Hepatocyte (in vitro differentiated cells): ENCODE measurements at places on chromosomes 13 and 19. TPM values are rescaled to one million over a fixed set of nuclear protein-coding genes. Genes with fewer than 3 reads are reported as not detected.

PRODH2 gene
- 5.1 and 6.8 TPM in 2 replicates for total RNA-seq

POLRMT gene
- 38.7 and 41.9 TPM in 2 replicates for total RNA-seq

PSG11 gene
- total RNA-seq = not detected in 2 replicates

FSD1 gene
- total RNA-seq = 1.2 and 6.3 TPM in 2 replicates

PGLYRP2 gene
- 0.16 TPM in 1 of 2 replicates, not detected in the other for total RNA-seq

IGFL2 gene
- 12.9 and 15.2 TPM in 2 replicates for total RNA-seq

SACS gene
- 28.8 and 29.9 TPM in 2 replicates for total RNA-seq

- H3K27ac ChIP-seq = no peak overlapping the region
- no peak for DNase-seq
- no peaks in the 10 kb centered on the region for H3K36me3 ChIP-seq
- peaks cover 21% of the 10 kb centered on the region for H3K27me3 ChIP-seq
- peaks cover 5% of the 10 kb centered on the region for H3K4me1 ChIP-seq
These were observed 9.8 kb downstream of the JAK3 start for GRCh38 chr19:17837972-17838371.

- H3K36me3 ChIP-seq = no peaks in the 10 kb centered on the region
- no peaks in the 10 kb centered on the region for H3K4me1 ChIP-seq
- peak; percentile 86 for DNase-seq
- H3K4me3 ChIP-seq = peak overlapping the region; percentile 38
- peak overlapping the region; percentile 78 for H3K27ac ChIP-seq
These were observed 13.0 kb downstream of the TMEM160 start for GRCh38 chr19:47035127-47036096.

DNA sequence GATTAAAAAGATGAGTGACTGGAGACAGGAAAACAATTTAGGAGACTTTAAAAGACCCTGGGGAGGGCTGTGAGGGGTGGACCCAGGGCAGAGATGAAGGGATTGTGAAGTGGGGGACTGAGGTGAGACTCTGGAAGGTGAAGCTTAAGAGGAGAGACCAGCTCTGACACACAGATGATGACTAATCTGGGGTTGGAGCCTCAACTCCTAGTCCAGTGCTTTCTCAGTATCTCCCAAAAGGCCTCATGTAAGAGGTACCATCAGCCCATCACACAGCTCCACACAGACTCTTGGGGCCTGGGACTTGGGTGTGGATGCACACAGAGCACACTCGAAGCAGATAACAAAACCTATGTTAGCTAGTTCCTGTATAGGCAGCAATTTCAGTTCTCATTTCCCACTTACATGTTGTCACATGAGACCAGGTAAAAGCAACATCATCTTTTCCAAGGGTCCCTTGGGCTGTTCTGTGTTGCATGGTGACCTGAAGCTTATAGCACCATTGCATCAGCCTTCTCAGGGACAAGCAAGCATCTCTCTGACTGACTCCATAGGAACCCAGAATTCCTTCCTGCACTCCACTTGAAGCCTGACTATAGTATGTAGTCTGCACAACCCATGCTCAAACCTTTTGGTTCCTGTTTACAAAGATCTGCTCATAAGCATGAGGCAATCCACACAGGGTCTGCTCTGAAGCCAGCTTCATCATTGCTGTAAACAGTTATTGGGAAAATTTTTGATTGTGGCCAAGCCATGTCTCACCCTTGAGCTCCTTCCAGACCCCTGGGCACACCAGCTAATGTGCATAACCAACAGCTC is 88.6 kb upstream of the MYCBP2 start:
- no peak for DNase-seq
- no peaks in the 10 kb centered on the region for H3K36me3 ChIP-seq
- H3K4me3 ChIP-seq = no peak overlapping the region
- no peaks in the 10 kb centered on the region for H3K27me3 ChIP-seq
- no peaks in the 10 kb centered on the region for H3K4me1 ChIP-seq

DNA sequence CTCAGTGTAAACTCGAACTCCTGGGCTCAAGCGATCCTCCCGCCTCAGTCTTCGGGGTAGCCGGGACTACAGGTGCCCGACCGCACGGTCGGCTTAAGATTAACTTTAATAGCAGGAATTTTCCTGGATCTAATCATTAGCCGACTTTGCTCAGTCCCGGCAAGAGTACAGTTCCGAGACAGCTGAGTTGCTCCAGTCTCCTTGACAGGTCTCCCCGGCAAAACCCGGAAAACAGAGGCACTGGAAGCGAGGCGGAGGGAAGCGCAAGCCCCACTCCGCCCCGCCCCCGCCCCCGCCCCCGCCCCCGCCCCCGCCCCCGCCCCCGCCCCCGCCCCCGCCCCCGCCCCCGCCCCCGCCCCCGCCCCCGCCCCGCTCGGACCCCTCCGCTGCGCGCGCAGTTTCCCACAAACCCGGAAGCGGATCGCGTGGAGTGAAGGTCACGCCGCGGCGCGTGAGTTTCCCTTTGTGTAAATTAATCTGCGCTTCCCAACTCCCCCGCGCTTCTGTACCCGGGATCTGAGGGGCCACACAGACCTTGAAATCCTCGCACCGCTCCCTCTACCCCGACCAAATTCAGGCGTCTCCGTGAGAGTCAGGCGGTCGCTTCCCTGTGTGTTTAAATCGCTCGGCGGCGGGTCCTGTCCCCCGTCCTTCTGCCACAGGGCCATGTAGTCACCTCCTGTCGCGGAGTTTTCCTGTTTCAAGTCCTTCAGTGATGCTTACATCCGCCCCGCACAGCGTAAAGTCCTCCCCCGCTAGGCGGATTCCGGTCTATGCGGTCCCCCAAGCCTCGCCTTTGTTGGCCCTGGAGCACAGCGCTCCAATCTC is at the start of gene ZNF480:
Gene ZNF480, plus strand, starts transcription at position 397 of the 828 bp plus-strand sequence. CDS start 3,244 bp downstream, outside the sequence.
- no peaks in the 10 kb centered on the region for H3K27me3 ChIP-seq
- H3K36me3 ChIP-seq = peaks cover 11% of the 10 kb centered on the region
- H3K4me1 ChIP-seq = peaks cover 13% of the 10 kb centered on the region
- DNase-seq = peak; percentile 91
- peak within 1 kb of the TSS; percentile 100 for H3K4me3 ChIP-seq
- peak within 1 kb of the TSS; percentile 100 for H3K27ac ChIP-seq

DNA sequence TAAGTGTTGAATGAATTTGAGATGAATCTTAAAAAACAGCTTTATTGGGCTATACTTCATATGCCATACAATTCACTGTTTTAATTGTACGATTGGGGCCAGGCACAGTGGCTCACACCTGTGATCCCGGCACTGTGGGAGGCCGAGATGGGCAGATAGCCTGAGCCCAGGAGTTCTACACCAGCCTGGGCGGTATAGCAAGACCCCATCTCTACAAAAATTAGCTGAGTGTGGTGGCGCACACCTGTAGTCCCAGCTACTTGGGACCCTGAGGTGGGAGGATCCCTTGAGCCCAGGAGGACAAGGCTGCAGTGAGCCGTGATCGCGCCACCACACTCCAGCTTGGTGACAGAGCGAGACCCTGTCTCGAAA is 10.3 kb downstream of the ARID3A start:
- no peaks in the 10 kb centered on the region for H3K36me3 ChIP-seq
- H3K27ac ChIP-seq = no peak overlapping the region
- no peak overlapping the region for H3K4me3 ChIP-seq
- H3K4me1 ChIP-seq = peaks cover 60% of the 10 kb centered on the region
- H3K27me3 ChIP-seq = no peaks in the 10 kb centered on the region

DNA sequence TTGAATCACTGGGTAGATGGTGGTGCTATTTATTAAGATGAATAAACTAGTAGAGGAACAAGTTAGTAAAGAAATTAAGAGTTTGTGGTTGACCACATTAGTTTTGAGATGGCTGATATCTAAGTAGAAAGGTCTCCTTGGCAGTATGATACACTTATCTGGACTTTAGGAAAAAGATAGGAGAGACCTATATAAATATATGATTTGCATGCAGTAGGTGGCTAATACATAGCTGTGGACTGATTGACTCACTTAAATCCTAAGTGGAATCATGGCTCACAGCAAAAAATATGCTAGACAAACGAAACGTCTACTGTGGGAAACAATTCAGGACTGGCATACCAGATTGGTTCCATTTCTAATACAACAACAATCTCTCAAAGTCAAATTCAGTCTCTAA is 92.0 kb downstream of the CAB39L start:
- no peaks in the 10 kb centered on the region for H3K36me3 ChIP-seq
- no peaks in the 10 kb centered on the region for H3K4me1 ChIP-seq
- DNase-seq = no peak
- H3K27me3 ChIP-seq = no peaks in the 10 kb centered on the region
- no peak overlapping the region for H3K27ac ChIP-seq
- no peak overlapping the region for H3K4me3 ChIP-seq

DNA sequence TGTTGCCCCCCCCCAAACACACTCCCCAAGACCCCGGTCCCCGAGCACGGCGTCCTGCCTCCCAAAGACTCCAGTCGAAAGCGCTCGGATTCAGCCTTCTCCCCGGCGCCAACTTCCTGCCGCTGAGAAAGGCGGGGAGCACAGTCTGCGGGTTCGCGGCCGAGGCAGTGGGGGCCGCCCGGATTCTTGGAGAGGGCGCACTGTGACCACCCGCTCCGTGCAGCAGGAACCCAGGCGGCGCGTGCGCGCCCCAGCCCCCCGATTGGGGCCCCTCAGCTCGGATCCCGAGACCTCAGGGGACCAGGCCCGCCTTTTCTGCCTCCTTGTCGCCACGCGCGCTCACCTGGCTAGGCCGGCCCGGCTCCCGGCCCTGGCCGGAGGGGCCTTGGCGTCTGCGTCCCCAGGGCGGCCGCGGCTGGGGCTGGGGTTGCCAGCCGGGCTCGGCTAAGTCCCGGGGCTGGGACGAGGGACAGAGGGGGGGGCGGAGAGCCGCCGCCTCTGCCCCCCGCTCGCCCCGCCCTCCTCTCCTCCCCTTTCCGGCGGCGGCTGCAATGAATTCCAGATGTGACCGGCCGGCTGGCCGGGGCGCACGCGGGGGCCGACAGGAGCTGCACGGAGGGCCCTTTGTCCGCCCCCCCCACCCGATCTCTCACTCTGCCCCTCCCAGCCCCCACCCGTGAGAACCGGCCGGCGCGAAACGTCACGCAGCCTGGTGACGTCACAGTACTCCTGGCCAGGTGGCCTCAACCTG is at the start of gene S1PR2:
Gene S1PR2, minus strand, starts transcription at position 471 of the 751 bp plus-strand sequence. CDS start 6,426 bp downstream, outside the sequence.
- peak; percentile 94 for DNase-seq
- H3K4me3 ChIP-seq = peak within 1 kb of the TSS; percentile 92
- no peaks in the 10 kb centered on the region for H3K27me3 ChIP-seq
- peaks cover 10% of the 10 kb centered on the region for H3K4me1 ChIP-seq
- no peaks in the 10 kb centered on the region for H3K36me3 ChIP-seq

DNA sequence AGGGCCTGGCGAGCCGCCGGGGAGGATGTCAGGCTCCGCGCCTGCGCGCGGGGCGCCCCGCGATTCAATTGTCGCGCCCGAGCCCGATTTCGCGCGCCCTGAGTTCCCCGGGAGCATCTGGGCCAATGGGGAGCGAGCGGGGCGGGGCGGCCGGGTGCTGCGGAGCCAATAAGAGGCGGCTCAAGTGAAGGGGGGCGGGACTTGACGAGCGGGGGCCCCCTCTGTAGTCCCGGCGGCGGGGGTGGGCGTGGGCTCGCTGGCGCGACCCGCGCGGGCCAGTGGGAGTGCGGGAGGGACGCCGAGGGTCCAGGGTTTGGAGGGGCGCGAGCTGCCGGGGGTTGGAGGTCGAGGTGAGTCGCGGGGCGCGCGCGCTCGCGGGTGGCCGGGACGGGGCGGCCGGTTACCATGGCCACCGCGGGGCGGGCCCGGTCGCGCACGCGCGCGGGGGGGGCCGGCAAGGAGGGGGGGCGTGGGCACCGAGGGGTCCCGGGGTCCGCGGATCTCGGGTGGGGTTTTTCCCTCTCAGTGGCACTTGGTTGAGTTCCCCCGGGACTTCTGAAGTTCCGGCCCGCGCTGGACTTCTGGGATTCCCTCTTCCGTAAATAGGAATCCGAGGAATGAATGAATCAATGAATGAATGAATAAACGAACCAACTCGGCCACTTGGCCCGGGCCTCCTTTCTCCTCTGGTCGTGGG is 744 bp downstream of the UHRF1 start:
- no peak overlapping the region for H3K27ac ChIP-seq
- no peaks in the 10 kb centered on the region for H3K36me3 ChIP-seq
- peak overlapping the region; percentile 76 for H3K4me3 ChIP-seq
- peaks cover 18% of the 10 kb centered on the region for H3K4me1 ChIP-seq

DNA sequence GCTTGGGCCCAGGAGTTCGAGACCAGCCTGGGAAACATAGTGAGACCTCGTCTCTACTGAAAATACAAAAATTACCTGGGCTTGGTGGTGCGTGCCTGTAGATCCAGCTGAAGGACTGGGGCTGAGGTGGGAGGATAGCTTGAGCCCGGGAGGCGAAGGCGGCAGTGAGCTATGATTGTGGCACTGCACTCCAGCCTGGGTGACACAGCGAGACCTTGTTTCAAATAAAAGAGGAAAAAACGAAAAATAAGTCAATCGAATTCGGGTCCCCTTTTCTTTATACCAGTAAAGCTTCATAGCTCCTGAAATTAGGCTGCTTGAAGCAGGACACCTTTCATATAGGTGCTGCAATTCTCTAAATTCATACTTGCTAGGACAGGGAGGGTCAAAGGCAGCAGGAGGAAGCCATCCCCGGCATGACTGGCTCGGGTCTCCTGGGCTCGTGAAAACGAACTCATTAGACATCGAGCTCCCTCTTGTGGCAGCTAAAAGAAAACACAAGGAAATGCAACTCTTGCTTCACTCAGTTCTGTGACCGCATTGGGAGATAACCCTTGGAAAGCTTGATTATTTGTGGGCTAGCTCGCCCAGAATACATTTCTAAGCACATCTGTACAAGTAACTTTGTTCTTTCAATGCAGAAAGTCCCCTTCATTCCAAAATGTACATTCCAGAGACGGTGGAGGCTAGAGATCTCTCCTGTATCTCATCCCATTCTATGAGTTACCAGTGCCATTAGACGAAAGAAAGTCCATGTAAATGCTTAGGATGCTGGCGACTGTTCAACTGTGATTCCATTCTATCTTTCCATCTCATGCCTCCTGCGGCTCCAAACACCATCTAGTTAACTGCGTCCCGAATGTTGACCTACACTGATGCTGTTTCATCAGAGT is 16.8 kb downstream of the FPR2 start:
- peaks cover 8% of the 10 kb centered on the region for H3K27me3 ChIP-seq
- H3K4me1 ChIP-seq = no peaks in the 10 kb centered on the region
- DNase-seq = peak; percentile 91

- no peaks in the 10 kb centered on the region for H3K27me3 ChIP-seq
- peak; percentile 27 for DNase-seq
- H3K4me1 ChIP-seq = peaks cover 5% of the 10 kb centered on the region
- H3K4me3 ChIP-seq = no peak overlapping the region
- H3K27ac ChIP-seq = no peak overlapping the region
These were observed 218.7 kb downstream of the KCTD12 start for GRCh38 chr13:76667551-76667950.

GRCh38 chr13:57925751-57926150 is 294.2 kb downstream of the PCDH17 start:
- no peaks in the 10 kb centered on the region for H3K4me1 ChIP-seq
- H3K27ac ChIP-seq = no peak overlapping the region
- H3K4me3 ChIP-seq = no peak overlapping the region
- DNase-seq = no peak
- no peaks in the 10 kb centered on the region for H3K27me3 ChIP-seq
- H3K36me3 ChIP-seq = no peaks in the 10 kb centered on the region

GRCh38 chr19:33211794-33212435 is 13.7 kb downstream of the SLC7A10 start:
- DNase-seq = no peak
- no peaks in the 10 kb centered on the region for H3K4me1 ChIP-seq
- H3K4me3 ChIP-seq = no peak overlapping the region
- no peaks in the 10 kb centered on the region for H3K27me3 ChIP-seq
- no peaks in the 10 kb centered on the region for H3K36me3 ChIP-seq

- no peaks in the 10 kb centered on the region for H3K27me3 ChIP-seq
- H3K4me3 ChIP-seq = no peak overlapping the region
- H3K4me1 ChIP-seq = peaks cover 33% of the 10 kb centered on the region
- no peaks in the 10 kb centered on the region for H3K36me3 ChIP-seq
- DNase-seq = no peak
These were observed 76.9 kb downstream of the SIPA1L3 start for GRCh38 chr19:37983916-37984315.

- DNase-seq = peak; percentile 66
- peaks cover 5% of the 10 kb centered on the region for H3K27me3 ChIP-seq
- H3K4me1 ChIP-seq = peaks cover 21% of the 10 kb centered on the region
- peak overlapping the region; percentile 41 for H3K4me3 ChIP-seq
These were observed 1.6 kb upstream of the RGL3 start for GRCh38 chr19:11420429-11421370.
